Fibroblast of lung (primary cell): ENCODE measurements at places on chromosomes 13 and 19. TPM values are rescaled to one million over a fixed set of nuclear protein-coding genes. Genes with fewer than 3 reads are reported as not detected.

DNA sequence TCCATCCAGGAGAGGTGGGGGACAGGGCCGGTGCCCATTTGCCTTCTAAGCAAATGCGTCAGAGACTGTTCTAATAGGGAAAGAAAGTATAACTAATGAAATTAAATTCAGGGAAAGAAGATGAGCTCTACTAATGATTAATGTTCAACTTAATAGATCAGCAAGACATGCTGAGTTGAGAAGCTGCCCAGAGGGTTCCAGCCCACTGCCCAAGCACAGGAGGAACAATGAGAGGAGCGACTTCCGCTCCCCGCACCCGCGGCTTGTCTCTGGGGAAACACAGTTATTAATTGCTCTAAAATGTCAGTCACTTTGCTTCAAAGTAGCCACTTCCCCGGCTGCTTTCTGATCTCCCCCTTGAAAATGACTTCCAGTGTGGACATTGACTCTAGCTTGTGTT, 331.3 kb downstream of the UQCRFS1 start:
- peaks cover 11% of the 10 kb centered on the region for H3K4me1 ChIP-seq
- no peaks in the 10 kb centered on the region for H3K27me3 ChIP-seq
- H3K4me3 ChIP-seq, result no peak overlapping the region
- DNase-seq, result no peak

GRCh38 chr13:91331047-91331915, 16.2 kb upstream of the MIR17HG start:
- H3K4me3 ChIP-seq, result no peak overlapping the region
- H3K27me3 ChIP-seq, result no peaks in the 10 kb centered on the region
- H3K36me3 ChIP-seq, result no peaks in the 10 kb centered on the region
- DNase-seq, result no peak
- no peak overlapping the region for H3K27ac ChIP-seq

DNA sequence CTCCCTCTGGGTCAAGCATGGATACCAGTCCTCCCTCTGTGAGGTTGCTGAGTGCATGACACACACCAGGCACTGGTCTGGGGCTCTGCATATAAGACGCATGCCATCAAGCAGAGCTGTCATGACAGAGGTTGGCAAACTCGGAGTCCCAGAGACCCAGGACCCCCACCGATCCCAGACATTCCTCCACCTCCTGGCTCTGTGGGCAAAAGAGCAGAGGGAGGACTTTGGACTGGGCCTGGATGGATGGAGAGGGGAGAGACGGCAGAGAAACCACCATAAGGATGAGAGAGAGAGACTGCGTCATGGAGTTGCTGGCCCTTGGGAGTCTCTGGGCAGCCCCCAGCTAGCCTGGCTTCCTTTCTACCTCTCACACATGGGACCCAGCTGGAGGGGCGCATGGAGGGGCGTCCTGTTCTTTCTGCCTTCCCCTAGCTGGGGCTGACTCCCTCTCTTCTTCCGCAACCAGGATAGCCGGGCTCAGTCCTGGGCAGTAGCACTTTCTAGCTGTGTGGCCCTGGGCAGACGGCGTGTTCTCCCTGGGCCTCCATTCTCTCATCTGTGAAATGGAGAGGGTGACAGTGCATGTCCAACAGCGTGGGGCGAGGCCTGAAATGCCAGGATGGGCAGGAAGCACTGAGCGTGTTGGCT, 1.6 kb downstream of the HPN start:
- H3K4me3 ChIP-seq, result no peak overlapping the region
- no peak overlapping the region for H3K27ac ChIP-seq
- H3K4me1 ChIP-seq, result peaks cover 6% of the 10 kb centered on the region
- no peak for DNase-seq

GRCh38 chr13:35479706-35480105, 3.2 kb upstream of the MAB21L1 start:
- no peaks in the 10 kb centered on the region for H3K36me3 ChIP-seq
- no peak overlapping the region for H3K4me3 ChIP-seq
- H3K27me3 ChIP-seq, result no peaks in the 10 kb centered on the region
- no peak for DNase-seq
- no peaks in the 10 kb centered on the region for H3K4me1 ChIP-seq

GRCh38 chr19:23070353-23071146, 46.3 kb upstream of the ZNF730 start:
- no peak overlapping the region for H3K4me3 ChIP-seq
- DNase-seq, result peak; percentile 17
- no peaks in the 10 kb centered on the region for H3K27me3 ChIP-seq
- no peaks in the 10 kb centered on the region for H3K4me1 ChIP-seq

- no peaks in the 10 kb centered on the region for H3K27me3 ChIP-seq
- H3K36me3 ChIP-seq, result no peaks in the 10 kb centered on the region
- H3K4me1 ChIP-seq, result no peaks in the 10 kb centered on the region
Measured at GRCh38 chr13:36339600-36340155, 6.5 kb downstream of the SPART start.

DNA sequence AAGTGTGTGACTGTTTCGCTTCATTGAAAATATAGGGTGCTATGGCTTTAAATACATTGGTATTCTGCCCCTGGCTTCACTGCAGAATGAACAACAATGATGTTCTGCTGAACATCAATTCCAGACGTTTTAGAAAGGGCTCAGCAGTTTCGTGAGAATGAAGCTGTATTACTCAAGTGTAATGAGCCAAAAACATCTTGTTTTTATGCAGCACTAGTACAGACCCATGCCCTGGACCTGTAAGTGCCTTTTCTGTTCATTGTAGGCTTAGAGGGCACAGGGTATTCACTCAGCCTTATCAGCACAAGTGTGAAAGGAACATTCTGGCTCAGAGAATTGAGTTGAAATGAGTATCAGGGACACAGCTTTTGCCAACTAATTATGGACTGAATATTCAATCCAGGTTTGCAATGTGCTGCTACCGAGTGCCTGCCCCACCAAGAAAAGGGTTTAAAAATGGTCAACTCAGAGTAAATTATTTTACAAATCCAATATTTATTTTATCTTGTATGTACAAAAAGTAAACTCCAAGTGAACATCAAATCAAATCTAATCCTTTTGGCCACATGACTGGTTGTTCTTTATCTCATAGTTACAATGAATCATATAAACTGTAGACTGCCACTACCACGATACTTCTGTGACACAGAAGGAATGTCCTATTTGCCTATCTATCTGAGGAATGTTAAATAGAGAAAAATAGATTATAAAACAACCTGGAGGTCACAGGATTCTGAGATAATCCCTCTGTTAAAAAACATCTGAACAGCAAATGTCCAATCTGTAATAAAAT, 362.8 kb downstream of the NALCN start:
- DNase-seq, result no peak
- H3K4me3 ChIP-seq, result no peak overlapping the region
- H3K27ac ChIP-seq, result no peak overlapping the region

GRCh38 chr13:92390217-92390616, 836.4 kb upstream of the GPC6 start:
- H3K27ac ChIP-seq, result no peak overlapping the region
- no peaks in the 10 kb centered on the region for H3K36me3 ChIP-seq
- H3K4me1 ChIP-seq, result no peaks in the 10 kb centered on the region
- no peak overlapping the region for H3K4me3 ChIP-seq

- H3K4me3 ChIP-seq, result no peak overlapping the region
- H3K27me3 ChIP-seq, result no peaks in the 10 kb centered on the region
- H3K27ac ChIP-seq, result peak overlapping the region; percentile 34
- no peaks in the 10 kb centered on the region for H3K36me3 ChIP-seq
- peaks cover 20% of the 10 kb centered on the region for H3K4me1 ChIP-seq
Measured at GRCh38 chr19:33394006-33394722, 20.7 kb downstream of the CEBPG start.

- H3K27me3 ChIP-seq, result no peaks in the 10 kb centered on the region
- H3K4me3 ChIP-seq, result no peak overlapping the region
- no peak overlapping the region for H3K27ac ChIP-seq
- H3K4me1 ChIP-seq, result no peaks in the 10 kb centered on the region
Measured at GRCh38 chr19:45350477-45351058, 10.0 kb downstream of the KLC3 start.

DNA sequence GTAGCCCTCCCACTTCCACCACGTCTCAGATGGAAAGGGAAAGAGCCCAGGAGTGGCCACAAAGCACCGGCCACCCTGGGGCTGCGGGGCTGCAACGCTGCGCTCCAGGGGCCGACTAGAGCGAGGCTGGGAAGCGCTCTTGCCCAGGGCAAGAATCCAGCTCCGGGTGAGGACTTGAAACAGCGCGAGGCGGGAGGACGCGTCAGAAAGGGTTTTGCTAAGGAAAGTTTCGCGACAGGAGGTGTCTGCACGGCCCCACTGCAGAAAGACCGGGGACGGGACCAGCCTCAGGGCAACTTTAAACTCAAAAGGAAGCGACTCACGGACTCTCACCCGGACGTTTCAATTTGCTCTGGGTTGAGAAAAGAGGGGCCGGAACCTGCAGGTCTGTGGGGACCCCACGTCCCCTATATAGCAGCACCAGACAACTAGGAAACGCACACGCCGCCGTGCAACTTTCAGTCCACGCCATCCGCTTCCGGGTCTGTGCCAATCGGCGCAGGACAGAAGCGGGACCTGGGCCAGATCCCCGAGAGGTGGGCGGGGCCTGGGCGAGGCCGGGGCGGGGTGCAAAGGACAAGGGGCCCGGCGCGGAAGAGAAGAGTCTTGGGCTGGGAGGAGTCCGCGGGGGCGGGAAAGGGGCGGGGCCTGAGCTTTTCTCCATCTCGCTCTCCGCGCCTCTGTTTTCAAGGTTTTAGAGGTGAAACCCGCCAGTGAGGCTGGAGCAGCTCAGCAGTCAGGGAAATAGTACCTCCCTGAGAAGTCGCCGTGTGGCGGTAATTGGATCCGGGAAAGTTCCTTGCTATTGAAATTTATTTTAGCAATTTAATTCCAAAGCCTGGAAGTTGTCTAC, at the start of gene ZNF816:
Gene ZNF816, minus strand, starts transcription at position 488 of the 853 bp plus-strand sequence. CDS start 6,792 bp downstream, outside the sequence.
- peak within 1 kb of the TSS; percentile 67 for H3K4me3 ChIP-seq
- no peaks in the 10 kb centered on the region for H3K27me3 ChIP-seq
- no peaks in the 10 kb centered on the region for H3K4me1 ChIP-seq
- peak within 1 kb of the TSS; percentile 79 for H3K27ac ChIP-seq

- H3K4me3 ChIP-seq, result no peak overlapping the region
- H3K27me3 ChIP-seq, result no peaks in the 10 kb centered on the region
- no peaks in the 10 kb centered on the region for H3K4me1 ChIP-seq
- no peaks in the 10 kb centered on the region for H3K36me3 ChIP-seq
- no peak overlapping the region for H3K27ac ChIP-seq
Measured at GRCh38 chr13:76756451-76756850, 129.8 kb downstream of the KCTD12 start.

DNA sequence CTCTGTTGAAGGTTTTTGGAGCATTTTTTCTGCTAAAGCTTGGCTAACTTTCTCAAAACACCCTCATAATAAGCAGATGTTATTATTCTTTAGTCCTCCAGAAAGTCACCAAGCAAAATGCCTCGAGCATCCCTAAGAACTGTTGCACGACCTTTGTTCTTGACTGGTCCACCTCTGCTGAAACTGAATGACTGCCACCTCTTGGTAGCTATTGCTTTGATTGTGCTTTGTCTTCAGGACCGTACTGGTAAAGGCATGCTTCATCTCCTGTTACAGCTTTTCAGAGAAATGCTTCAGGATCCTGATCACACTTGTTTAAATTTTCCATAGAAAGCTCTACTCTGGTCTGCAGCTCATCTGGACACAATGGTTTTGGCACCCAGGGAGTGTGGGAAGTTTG, 254.8 kb downstream of the DCT start:
- no peaks in the 10 kb centered on the region for H3K27me3 ChIP-seq
- H3K27ac ChIP-seq, result no peak overlapping the region
- no peaks in the 10 kb centered on the region for H3K36me3 ChIP-seq
- H3K4me3 ChIP-seq, result no peak overlapping the region
- H3K4me1 ChIP-seq, result no peaks in the 10 kb centered on the region
- DNase-seq, result no peak

GRCh38 chr13:23735329-23735728, 153.9 kb downstream of the MIPEP start:
- H3K4me1 ChIP-seq, result no peaks in the 10 kb centered on the region
- H3K27me3 ChIP-seq, result no peaks in the 10 kb centered on the region
- H3K27ac ChIP-seq, result no peak overlapping the region
- H3K4me3 ChIP-seq, result no peak overlapping the region
- no peak for DNase-seq
- H3K36me3 ChIP-seq, result no peaks in the 10 kb centered on the region

- H3K27me3 ChIP-seq, result no peaks in the 10 kb centered on the region
- no peaks in the 10 kb centered on the region for H3K4me1 ChIP-seq
- no peak overlapping the region for H3K27ac ChIP-seq
- DNase-seq, result peak; percentile 89
- no peaks in the 10 kb centered on the region for H3K36me3 ChIP-seq
- H3K4me3 ChIP-seq, result no peak overlapping the region
Measured at GRCh38 chr13:38202740-38203139, 146.9 kb upstream of the UFM1 start.

- no peaks in the 10 kb centered on the region for H3K4me1 ChIP-seq
- no peaks in the 10 kb centered on the region for H3K36me3 ChIP-seq
- no peak overlapping the region for H3K4me3 ChIP-seq
- no peak for DNase-seq
- no peaks in the 10 kb centered on the region for H3K27me3 ChIP-seq
Measured at GRCh38 chr19:47006496-47006895, 13.1 kb upstream of the NPAS1 start.

GRCh38 chr19:33606556-33606955, 15.2 kb upstream of the CHST8 start:
- DNase-seq, result no peak
- H3K27me3 ChIP-seq, result no peaks in the 10 kb centered on the region
- no peak overlapping the region for H3K27ac ChIP-seq

GRCh38 chr13:27266917-27267316, 3.7 kb upstream of the RASL11A start:
- no peaks in the 10 kb centered on the region for H3K27me3 ChIP-seq
- no peak overlapping the region for H3K4me3 ChIP-seq
- no peak overlapping the region for H3K27ac ChIP-seq
- DNase-seq, result no peak
- H3K4me1 ChIP-seq, result peaks cover 9% of the 10 kb centered on the region
- H3K36me3 ChIP-seq, result no peaks in the 10 kb centered on the region

DNA sequence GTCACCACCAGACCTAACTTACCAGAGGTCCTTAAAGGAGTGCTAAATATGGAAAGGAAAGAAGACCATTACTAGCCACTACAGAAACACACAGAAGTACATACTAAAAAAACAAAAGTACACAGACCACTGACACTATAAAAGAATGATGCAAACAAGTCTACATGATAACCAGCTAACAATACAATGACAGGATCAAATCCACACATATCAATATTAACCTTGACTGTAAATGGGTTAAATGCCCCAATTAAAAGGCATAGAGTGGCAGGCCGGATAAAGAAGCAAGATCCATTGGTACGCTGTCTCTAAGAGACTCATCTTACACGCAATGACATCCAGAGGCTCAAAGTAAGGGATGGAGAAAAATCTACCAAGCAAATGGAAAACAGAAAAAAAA, 47.2 kb downstream of the UBL3 start:
- H3K4me3 ChIP-seq, result no peak overlapping the region
- H3K27ac ChIP-seq, result no peak overlapping the region
- H3K36me3 ChIP-seq, result no peaks in the 10 kb centered on the region
- no peaks in the 10 kb centered on the region for H3K4me1 ChIP-seq

KIR2DL1 gene
- total RNA-seq, result not detected in 2 replicates

PHLDB3 gene
- total RNA-seq, result 22.3 and 35.8 TPM in 2 replicates

RPL21 gene
- 831 and 848 TPM in 2 replicates for total RNA-seq

PODNL1 gene
- 1.0 and 2.1 TPM in 2 replicates for total RNA-seq

LAIR1 gene
- not detected in 2 replicates for total RNA-seq

KANK3 gene
- total RNA-seq, result 0.17 and 0.26 TPM in 2 replicates

STOML3 gene
- total RNA-seq, result not detected in 2 replicates

ONECUT3 gene
- total RNA-seq, result not detected in 2 replicates
